A549 treated with Mapracorat at 1 μM for 4 hours (cell line): ENCODE measurements at places on chromosomes 2 and 18. TPM values are rescaled to one million over a fixed set of nuclear protein-coding genes. Genes with fewer than 3 reads are reported as not detected.

The TUBA3E gene
- 2.4 to 3.8 TPM (median 3.3 TPM) in 5 replicates for total RNA-seq

The AGAP1 gene
- total RNA-seq, result 14.2 to 23.1 TPM (median 20.4 TPM) in 5 replicates

The SNTG2 gene
- not detected in 5 replicates for total RNA-seq

The CFAP65 gene
- 0.12 to 0.48 TPM (median 0.29 TPM) in 5 replicates for total RNA-seq

The FAM228B gene
- 1.1 to 4.1 TPM (median 3.6 TPM) in 5 replicates for total RNA-seq

The MARCHF4 gene
- total RNA-seq, result 27.4 to 34.5 TPM (median 32.4 TPM) in 5 replicates

The POMC gene
- total RNA-seq, result 0.14 TPM in 1 of 5 replicates, not detected in the others

The ZBTB7C gene
- 0.09 to 0.21 TPM (median 0.17 TPM) in 5 replicates for total RNA-seq

The ALK gene
- not detected in 5 replicates for total RNA-seq

The PPP4R3B gene
- total RNA-seq, result 24.9 to 32.8 TPM (median 30.5 TPM) in 5 replicates

The ARL4C gene
- 44.7 to 62.4 TPM (median 54.2 TPM) in 5 replicates for total RNA-seq
